ENCODE measurements at places on chromosomes 12 and 14. TPM values are rescaled to one million over a fixed set of nuclear protein-coding genes. Genes with fewer than 3 reads are reported as not detected.

DNA sequence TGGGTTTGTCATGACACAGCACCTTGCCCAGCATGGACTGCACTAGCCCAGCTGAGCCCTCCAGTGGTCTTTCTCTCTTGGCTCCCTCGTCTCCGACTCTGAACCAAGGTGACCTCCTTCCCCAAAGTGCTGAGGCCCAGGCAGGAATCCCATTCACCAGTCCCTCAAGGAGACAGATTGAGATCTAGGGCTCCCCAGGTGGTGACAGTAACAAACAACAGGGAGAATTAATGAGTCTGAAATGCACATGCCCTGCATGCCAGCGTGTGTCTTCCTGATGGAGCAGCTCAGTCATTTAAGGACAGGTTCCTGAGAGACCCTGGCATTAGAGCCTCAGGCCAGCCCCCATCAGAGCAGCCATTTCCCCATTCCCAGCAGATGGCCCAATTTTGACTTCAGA, 51.4 kb upstream of the OAS1 start:
- DNase-seq: no peak

DNA sequence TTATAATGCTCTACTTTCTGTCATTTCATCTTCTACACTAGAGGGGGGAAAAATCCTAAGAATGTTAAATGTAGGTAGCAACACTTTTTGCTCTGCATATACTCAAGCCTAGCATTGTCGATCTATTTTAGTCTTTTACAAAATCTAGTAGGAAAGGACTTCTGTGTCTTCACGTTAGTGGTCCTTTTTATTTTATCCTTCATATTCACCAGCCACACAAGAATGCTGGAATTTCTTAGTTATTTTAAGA, 253.0 kb upstream of the FLRT2 start:
- no peak for DNase-seq

GRCh38 chr12:31726575-31726974, 2.2 kb downstream of the AMN1 start:
- no peak for DNase-seq

GRCh38 chr12:128609861-128610260, 213.9 kb downstream of the SLC15A4 start:
- no peak for DNase-seq

GRCh38 chr12:71576496-71576895, 87.2 kb downstream of the ZFC3H1 start:
- DNase-seq: no peak

GRCh38 chr12:96120359-96121100, 73.6 kb upstream of the ELK3 start:
- no peak for DNase-seq

DNA sequence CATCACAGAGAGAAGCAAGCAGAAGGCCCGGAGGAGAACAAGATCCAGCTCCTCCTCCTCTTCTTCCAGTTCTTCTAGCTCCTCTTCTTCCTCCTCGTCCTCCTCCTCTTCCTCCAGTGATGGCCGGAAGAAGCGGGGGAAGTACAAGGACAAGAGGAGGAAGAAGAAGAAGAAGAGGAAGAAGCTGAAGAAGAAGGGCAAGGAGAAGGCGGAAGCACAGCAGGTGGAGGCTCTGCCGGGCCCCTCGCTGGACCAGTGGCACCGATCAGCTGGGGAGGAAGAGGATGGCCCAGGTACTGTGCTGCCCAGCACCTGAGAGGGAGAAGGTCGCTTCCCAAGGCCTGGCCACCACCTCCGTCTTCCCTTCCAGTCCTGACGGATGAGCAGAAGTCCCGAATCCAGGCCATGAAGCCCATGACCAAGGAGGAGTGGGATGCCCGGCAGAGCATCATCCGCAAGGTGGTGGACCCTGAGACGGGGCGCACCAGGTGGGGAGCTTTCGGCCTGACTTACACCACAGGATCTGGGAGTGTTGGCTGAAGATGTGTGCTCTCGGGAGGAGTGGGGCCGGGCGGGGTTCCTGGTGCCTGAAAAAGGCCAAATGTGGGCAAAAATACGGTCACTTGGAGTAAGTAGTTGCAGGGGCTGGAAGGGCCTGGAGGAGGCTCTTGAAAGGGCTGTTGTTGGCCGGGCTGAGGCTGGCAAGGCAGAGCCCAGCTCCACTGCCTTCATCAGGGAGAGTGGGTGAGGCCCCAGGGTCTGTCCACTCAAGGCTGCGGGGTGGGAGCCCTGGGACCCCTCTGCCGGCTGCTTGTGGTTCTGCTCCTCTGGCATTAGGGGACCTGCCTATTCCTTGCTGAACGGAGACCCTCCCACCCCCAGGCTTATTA, 1.4 kb downstream of the ARL6IP4 start:
- DNase-seq: no peak

- no peak for DNase-seq
Observed at GRCh38 chr12:69484428-69484827, 14.2 kb downstream of the FRS2 start.

- no peak for DNase-seq
Observed at GRCh38 chr12:65209655-65210043, 40.3 kb downstream of the LEMD3 start.

GRCh38 chr12:2099595-2099994, 46.8 kb downstream of the CACNA1C start:
- DNase-seq: no peak

DNA sequence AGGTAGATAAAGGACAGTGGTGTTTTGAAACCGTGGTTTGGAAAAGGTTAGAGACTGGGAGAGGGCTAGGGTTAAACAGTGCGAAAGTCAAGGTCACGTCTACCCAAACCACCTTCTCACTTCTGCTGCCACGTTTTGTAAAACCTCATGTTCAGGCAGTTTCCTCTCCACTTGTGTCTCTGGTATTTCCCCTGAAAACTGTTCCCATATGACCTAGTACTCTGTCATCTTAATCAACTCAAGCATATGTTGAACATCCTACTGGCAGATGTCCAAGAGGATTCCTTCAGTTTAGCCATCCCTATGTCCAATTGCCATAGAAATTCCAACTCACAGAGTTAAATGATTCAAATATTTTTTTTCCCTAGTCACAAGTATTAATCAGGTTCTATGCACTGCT, 17.4 kb downstream of the CLEC4C start:
- DNase-seq: no peak

- peak; percentile 43 for DNase-seq
Observed at GRCh38 chr12:56645201-56645716, 525 bp downstream of the ATP5F1B start.

GRCh38 chr12:108950991-108951739, 69.7 kb downstream of the SVOP start:
- peak; percentile 85 for DNase-seq

DNA sequence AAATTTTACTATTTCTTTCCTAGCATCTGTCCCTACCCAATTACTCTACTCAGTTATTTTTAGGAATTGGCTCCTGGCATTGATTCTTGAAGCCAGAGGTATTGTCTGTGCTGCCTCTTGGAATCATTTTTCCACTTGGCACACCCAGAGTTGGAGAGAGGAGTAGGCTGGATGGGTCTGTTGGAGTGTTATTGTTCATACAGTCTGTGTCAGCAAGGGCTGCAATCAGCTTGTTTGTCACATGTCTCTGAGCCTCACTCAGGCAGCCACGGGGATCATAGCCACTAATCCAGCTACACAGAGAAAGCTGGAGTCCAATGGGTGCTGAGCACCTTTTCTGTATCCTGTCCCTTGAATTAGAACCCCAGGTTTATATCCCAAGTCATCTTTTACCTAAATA, 176.0 kb upstream of the DYRK2 start:
- no peak for DNase-seq

DNA sequence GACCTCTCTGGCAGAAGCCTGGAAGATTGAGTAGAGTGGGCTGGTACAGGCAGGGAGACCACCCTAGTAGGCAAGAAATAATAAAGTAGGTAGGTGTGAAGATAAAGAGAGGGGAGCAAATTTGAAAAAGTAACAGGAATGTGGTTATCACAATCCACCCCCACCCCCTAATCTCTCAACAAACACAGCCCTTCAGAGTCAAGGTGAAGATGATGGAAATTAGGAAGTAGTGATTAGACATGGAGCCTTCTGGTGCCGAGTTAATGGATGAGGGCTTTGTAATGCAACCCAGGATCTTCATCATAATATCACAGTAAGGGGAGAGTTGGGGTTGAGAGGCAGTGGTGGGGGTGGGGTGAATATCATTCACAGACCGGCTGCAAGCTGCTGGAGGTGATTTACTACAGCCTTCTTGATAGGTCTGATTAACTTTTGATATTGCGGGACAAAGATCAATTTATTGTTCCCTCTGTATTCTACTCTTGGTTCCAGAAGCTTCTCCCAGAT, 29.2 kb upstream of the CRY1 start:
- DNase-seq: no peak

- no peak for DNase-seq
Observed at GRCh38 chr14:48546996-48547395, 871.6 kb upstream of the MDGA2 start.

- no peak for DNase-seq
Observed at GRCh38 chr12:10223208-10223607, 10.5 kb downstream of the GABARAPL1 start.

DNA sequence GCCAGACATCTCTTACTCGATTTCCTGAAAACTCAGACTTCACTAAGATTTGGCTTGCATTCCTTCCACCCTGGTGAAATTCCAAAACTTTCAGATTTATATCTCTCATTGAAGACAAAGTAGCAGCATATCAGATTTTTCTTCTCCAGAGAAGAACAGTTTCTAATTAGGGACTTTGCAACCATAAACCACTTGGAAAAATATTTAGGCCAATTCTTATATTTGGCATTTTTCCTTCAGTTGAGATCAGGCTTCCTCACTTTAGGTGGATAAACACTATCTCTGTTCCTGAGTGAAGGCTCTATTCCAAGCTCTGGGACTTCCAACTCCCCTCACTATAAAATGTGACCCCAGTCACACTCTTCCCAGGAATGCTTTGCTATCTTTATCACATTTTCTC, 1434.3 kb upstream of the FLRT2 start:
- DNase-seq: no peak

- DNase-seq: no peak
Observed at GRCh38 chr12:93585247-93585646, 12.8 kb downstream of the SOCS2 start.

- DNase-seq: no peak
Observed at GRCh38 chr12:24244801-24245200, 295.3 kb upstream of the SOX5 start.

DNA sequence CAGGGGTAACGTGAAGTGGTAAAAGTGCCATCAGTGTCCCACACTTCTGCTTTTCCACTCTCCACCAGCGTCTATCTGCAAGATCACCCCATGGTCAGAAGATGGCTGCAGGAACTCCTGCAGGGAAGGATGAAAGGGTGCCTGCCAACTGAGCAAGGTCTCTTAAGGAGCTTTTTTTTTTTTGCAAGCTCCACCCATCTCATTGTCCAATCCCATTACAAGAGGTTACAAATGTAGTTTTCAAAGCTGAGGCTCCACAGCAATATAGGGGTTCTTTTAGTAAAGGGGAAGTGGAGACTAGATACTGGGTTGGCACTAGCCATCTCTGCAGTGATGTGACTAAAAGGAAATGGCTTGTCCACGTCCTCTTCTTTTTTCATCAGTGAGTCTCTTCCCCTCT, 5.9 kb upstream of the BHLHE41 start:
- DNase-seq: no peak

CATSPERB gene
- total RNA-seq: 0.44 TPM

RAB5B gene
- total RNA-seq: 77.5 TPM

FOXM1 gene
- total RNA-seq: 10.1 TPM

MIP gene
- total RNA-seq: 0.30 TPM

CLEC14A gene
- 24.2 TPM for total RNA-seq

SLC6A15 gene
- total RNA-seq: 11.0 TPM

LRFN5 gene
- 30.9 TPM for total RNA-seq

GLTP gene
- total RNA-seq: 60.5 TPM

FSCB gene
- total RNA-seq: 0.11 TPM

SMCO2 gene
- 0.40 TPM for total RNA-seq

BTBD6 gene
- 54.0 TPM for total RNA-seq

C12orf54 gene
- 0.40 TPM for total RNA-seq

TAS2R46 gene
- 7.5 TPM for total RNA-seq

DIO2 gene
- 3.3 TPM for total RNA-seq

KIF21A gene
- 180 TPM for total RNA-seq

FCF1 gene
- 30.7 TPM for total RNA-seq
